Posterior vena cava (tissue), 2 donors: ENCODE measurements at places on chromosomes 12 and 14. TPM values are rescaled to one million over a fixed set of nuclear protein-coding genes. Genes with fewer than 3 reads are reported as not detected.

GRCh38 chr12:108333898-108334699 lies 5.0 kb downstream of the CMKLR1 start:
- DNase-seq, result no peak

GRCh38 chr14:79201564-79202207 lies 1009.6 kb downstream of the DIO2 start:
- DNase-seq, result no peak

- no peak for DNase-seq
Measured at GRCh38 chr14:19918553-19919264, 1.7 kb upstream of the OR4K5 start.

GRCh38 chr14:106511006-106511799 lies 984.8 kb downstream of the TMEM121 start:
- no peak for DNase-seq

DNA sequence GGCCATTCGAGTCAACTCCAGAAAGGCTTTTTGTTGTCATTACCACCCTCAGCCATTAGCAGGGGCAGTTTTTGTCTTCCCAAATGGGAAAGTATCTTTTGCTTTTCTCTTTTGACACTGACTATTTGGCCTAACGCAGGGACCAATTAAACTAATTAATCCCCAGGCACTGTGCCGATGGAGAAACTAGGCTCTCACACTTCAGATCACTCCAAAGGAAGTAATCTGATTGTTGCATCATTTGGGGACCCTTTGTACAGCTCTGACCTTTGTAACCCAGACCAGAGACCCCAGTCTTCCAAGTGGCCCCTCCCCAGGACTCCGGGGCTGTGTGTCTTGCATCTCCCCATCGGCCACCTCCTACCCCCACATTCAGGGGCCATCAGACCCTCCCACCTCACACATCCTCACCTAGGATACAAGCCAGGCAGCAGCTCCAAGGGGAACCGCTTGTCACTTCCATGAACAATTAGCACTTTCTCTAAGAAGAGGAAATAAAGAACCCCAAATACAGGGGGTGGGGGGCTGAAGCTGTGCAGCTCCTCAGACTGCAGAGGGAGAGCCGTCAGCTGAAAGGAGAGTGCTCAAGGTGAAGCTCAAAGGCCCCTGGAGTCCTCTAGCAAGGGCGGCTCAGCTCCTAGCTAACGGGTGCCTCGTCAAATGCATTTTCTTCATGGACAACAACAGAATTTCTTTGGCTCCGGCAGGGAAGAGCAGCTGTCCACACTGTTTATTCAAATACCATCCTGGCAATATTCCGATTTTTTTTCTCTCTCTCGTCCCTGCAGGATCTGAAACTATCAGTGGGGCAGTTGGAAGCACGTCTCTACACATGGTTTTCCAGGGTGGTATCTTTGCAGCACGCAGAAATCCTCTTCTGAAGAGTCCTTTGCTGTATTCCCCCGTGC lies 64.3 kb upstream of the DIO3 start:
- DNase-seq, result peak; percentile 32

GRCh38 chr14:89458713-89459420 lies 41.8 kb upstream of the FOXN3 start:
- no peak for DNase-seq

DNA sequence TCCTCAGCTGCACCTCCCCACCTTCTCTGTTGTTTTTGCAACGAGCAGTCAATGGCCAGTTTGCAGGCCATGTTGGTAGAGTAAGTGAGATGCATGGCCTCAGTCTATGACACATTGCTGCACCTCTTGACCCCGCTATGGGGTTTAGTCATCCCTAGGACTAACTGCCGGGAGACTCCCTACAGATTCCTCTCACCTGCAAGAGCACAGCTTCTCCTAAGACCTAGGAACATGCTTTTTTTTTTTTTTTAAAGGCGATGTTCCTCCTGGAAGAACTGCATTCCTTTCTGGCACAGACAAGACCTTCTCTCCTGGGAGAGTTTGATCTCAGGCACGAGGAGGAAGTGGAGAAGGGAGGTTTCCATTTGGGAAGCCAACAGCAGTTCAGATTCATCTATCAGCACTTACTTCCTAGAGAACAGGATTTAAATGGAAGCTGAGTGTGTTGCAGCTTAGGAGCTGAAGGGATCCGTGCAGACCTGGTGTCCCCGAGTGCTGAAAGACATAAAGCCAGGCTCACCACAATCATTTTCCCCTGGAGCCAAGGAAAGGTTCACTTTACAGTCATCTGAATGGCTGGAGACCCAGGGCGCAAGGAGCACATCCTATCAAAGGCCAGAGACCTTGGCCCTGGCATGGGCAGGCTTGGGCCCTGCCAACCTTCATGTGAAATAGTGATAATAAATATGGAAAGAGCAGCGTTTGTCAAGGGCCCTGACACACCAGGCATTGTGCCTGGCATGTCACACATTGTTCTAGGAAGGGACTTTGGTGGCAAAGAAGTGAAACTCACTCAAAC lies 104.1 kb downstream of the LGMN start:
- peak; percentile 47 for DNase-seq

- DNase-seq, result no peak
Measured at GRCh38 chr14:58243790-58244555, 670 bp upstream of the PSMA3 start.

DNA sequence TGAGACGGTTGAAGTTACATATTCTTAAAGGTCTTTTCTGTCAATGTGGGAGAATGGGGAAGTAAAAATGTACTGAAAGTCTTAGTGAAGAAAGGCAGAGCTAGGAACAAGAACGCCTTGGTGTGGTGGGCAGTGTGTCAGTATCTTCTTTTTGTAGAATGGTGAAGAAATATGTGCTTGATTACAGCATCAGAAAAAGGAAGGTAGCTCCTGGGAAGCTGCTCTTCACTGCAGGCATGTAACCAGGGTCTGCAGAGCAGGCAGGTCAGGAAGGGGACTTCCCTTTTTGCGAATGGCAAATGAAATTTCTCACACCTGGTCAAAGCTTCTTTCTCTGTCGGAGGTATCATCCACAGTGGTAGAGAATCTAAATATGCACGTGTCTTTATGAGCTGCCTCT lies 226.2 kb downstream of the ADAMTS20 start:
- DNase-seq, result no peak

DNA sequence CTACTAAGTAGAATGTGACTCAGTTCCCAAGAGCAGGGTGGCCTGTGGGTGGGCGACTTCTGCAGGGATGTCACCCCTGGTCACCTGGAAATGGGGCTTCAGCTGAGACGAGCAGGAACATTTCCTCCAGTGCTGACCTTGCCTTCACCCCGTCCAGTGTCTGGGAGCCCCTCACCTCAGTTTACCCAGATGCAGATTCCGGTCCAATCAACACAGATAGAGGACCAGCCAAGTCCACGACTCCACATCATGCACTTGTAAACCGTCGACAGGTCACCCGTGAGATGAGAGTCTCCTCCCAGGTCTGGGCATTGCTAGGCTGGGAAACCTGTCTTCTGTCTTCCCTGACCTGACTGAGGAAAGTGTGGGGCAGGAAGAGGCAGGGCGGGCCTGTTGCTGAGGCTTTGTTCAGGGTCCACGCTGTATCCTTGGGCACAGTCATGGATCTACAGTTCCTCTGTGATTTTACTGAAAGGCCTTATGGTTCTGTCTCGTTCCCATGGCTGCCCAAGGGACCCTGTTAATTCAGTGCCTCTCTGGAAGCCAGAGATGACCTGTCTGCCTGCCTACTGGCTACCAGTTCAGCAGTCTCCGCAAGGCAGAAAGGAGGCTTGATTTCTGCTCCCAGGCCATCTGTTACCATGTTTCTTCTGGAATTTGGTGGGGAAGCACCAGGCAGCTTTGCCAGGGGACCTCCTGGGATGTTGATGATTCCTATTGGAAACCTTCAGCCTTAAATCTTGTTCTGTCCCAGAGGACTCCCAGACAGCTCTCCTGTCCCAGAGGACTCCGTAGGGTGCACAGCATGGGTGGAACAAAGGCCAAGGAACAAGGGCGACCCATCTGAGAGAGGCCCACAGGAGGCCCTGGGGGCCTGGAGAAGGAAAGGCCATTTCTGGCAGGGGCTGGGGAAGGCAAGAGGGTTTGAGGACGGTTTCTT lies 288.5 kb upstream of the RTL1 start:
- peak; percentile 51 for DNase-seq

GRCh38 chr14:100857233-100857922 lies 31.5 kb downstream of the MEG3 start:
- DNase-seq, result peak; percentile 44

DNA sequence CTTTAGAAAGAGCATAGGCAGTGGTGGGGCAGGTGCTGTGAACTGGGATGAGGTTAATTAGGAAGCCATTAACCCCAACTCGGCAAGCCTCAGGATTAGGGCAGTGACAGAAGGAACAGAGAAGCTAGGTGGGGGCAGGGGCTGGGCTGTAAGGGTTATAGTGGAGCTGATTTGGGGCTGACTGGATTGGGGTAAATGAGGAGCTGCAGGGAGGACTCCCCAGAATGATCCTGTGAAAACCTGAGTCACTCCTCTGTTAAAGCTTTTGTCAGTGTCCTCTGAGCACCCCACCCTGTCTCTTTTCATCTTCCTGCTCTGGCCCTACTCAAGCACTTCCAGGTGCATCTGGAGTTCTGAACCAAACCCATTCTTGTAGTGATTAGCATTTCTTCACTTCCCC lies 4.4 kb downstream of the KLC1 start:
- DNase-seq, result no peak

GRCh38 chr14:29821661-29822429 lies 105.8 kb downstream of the PRKD1 start:
- no peak for DNase-seq

DNA sequence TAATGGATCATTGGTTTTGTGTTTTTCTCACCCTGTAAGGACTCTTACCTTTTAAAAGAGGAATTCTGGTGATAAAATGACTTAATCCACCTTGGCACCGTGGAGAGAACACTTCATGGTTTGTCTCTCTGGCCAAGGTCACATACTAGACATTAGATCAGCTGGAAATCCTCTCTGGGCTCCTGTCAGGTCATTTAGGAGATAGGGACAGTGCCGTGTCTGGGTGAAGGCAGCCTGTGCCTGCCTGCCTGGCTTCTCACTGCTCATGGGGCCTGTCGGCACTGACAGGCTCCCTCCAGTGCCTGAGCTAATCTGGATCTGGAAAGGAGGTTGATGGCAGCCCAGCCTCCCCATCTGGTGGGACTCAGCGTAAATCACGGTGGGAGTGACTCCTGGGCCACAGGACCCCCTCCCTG lies 5.7 kb downstream of the CRADD start:
- DNase-seq, result no peak

DNA sequence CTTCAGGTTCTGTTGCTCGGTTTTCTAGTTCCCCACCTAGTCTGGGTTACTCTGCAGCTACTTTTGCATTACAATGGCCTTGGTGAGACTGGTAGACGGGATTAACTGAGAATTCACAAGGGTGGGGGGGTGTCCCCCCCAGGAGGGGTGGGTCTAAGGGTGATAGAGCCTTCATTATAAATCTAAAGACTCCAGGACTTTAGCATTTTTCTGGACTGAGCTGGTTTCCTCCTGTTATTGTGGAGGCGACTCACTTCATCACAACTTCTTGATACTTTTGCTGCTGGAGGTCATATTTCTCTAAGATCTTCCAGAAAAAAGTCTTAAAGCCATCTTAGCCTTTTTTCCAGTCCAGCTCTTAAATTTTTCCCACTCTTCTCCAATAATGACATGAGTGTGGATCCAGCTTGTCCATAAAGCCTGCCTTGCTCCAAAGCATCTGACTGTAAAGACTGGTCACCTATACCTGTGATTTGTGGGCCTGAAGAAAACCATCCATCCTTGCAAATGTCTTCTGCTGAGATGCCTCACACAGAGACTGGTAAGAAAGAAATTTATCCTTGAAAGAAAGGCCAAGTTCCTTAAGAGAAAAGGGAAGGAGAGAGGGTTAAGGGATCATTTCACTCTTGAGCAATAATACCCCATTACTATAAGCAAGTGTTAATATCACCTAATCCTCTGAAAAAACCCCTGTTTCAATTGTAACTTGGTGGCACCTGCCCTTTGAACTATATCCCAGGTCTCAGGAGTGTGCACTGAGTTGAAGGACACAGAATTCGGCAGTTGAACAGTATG lies 19.7 kb upstream of the SLC2A14 start:
- DNase-seq, result no peak

DNA sequence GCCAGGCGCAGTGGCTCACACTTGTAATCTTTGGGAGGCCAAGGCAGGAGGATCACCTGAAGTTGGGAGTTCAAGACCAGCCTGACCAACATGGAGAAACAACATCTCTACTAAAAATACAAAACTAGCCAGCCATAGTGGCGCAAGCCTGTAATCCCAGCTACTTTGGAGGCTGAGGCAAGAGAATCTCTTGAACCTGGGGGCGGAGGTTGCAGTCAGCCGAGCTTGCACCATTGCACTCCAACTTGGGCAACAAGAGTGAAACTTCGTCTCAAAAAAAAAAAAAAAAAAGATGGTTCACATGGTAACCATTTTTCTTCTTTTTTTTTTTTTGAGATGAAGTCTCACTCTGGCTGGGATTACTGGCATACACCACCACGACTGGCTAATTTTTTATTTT lies 35.3 kb downstream of the SLC2A14 start:
- peak; percentile 79 for DNase-seq

- DNase-seq, result no peak
Measured at GRCh38 chr12:124994437-124994975, 1.1 kb downstream of the BRI3BP start.

DNA sequence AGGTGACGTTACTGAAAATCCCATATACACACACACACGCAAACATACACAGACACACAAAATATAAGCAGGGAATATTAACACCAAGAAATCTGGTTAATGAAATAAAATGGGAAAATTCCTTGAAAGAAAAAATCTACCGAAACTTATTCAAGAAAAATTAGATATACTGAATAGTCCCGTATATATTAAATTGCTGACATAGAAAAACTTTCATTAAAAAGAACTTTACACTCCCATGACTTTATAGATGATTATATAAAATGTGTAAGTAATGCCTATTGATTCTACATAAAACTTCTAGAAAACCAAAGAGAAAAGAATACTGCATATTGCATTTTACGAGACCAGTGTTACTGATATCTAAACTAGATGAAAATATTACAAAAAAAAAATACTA lies 803.2 kb downstream of the SLC16A7 start:
- DNase-seq, result no peak

- no peak for DNase-seq
Measured at GRCh38 chr14:58650857-58651256, 13.1 kb downstream of the DACT1 start.

Gene CAPRIN2
- 21.2 TPM for total RNA-seq

Gene PA2G4
- total RNA-seq, result 71.7 TPM

Gene P2RX2
- not detected for total RNA-seq

Gene CYP46A1
- 1.3 TPM for total RNA-seq

Gene PLEKHH1
- 1.4 TPM for total RNA-seq

Gene USP44
- 1.3 TPM for total RNA-seq

Gene PTCSC3
- total RNA-seq, result not detected

Gene INSM2
- not detected for total RNA-seq

Gene KLRC1
- 0.38 TPM for total RNA-seq

Gene NPAS3
- 1.3 TPM for total RNA-seq

Gene SPRYD4
- 1.7 TPM for total RNA-seq

Gene KRT83
- total RNA-seq, result not detected

Gene DNAH10
- not detected for total RNA-seq

Gene SIX1
- total RNA-seq, result 4.3 TPM

Gene LRCOL1
- total RNA-seq, result 0.62 TPM

Gene RAB15
- total RNA-seq, result 7.3 TPM

Gene IGF1
- total RNA-seq, result 391 TPM

Gene GPR162
- total RNA-seq, result 3.9 TPM

Gene CISTR
- not detected for total RNA-seq
